ENCODE measurements at places on chromosomes 7 and 10.
A peak's percentile ranks its signal among the peaks of the same experiment; 100 is the strongest.

- no peak for DNase-seq
Measured at GRCh38 chr10:77165445-77166208, 472.0 kb downstream of the KCNMA1 start.

- DNase-seq, result peak; percentile 62
Measured at GRCh38 chr10:131802156-131802915, 98.5 kb upstream of the PPP2R2D start.

DNA sequence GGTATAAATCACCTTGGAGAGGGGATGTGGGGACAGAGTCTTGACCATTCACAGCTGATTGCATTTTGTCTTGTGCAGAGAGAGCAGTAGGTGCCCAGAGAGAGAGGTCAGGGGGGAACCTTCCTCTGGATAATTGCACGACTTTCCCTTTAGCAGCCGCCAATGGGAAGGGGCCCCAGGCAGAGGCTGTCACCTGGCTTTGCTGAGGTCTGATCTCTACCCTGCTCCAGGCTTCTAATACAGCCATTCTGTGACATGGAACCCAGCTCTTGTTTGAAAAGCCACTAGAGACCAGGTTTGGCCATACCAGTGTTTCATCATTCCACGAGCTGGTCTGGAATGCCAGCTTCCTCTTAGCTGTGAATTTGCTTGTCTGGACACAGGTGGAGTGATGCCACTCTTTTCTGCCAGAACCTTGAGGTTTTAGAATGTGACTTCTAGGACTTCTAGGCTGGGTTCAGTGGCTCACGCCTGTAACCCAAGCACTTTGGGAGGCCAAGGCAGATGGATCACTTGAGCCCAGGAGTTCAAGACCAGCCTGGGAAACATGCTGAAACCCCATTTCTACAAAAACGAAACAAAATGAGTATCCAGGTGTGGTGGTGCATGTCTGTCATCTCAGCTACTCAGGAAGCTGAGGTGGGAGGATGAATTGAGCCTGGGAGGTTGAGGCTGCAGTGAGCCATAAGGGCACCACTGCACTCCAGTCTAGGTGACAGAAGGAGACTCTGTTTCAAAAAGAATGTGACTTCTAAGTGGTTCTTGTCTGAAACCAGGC, 159.9 kb downstream of the CAMK1D start:
- no peak for DNase-seq

GRCh38 chr7:24975172-24975571, 4.8 kb downstream of the OSBPL3 start:
- DNase-seq, result no peak

GRCh38 chr10:131210181-131210580, 101.3 kb downstream of the TCERG1L start:
- peak; percentile 39 for DNase-seq

- no peak for DNase-seq
Measured at GRCh38 chr10:95864906-95865813, 42.6 kb upstream of the CC2D2B start.

GRCh38 chr7:111801277-111801676, 239.0 kb upstream of the IMMP2L start:
- DNase-seq, result no peak

DNA sequence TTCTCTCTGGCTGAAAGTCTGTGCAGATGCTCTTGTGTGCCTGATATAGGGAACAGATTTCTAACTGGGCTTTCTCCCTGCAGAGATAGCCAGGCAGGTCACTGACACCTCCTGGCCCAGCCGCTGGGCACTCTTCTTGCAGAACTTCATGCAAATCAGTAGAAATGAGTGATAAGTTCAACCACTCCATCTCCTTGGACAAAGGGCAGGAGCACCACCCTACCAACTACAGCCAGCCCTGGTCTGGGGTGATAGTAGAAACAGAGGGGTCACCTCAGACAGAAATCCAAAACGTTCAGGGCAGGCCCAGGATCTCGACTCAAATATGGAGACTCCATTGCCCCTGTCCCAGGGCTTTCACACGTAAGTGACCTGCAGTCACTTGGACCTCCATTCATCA, 917.8 kb upstream of the ZNF722 start:
- DNase-seq, result no peak

- no peak for DNase-seq
Measured at GRCh38 chr10:35466661-35467060, 130.4 kb downstream of the CCNY start.

GRCh38 chr7:149325248-149325647, 63.3 kb downstream of the ZNF783 start:
- DNase-seq, result no peak

GRCh38 chr7:108143658-108144420, 13.7 kb upstream of the LAMB4 start:
- DNase-seq, result no peak

DNA sequence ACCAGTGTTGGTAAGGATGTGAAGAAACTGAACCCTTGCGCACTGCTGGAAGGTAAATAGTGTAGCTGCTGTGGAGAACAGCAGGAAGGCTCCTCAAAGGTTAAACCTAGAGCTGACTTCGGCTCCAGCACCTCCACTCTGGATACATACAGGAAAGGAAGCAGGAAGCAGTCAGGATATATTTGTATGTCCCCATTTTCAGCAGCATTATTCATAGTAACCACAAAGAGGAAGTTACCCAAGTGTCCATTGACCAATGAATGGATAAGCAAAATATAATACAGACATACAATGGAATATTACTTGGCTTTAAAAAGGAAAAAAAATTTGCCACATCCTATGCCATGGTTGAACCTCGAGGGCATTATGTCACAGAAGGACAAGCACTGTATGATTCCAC, 15.0 kb downstream of the RET start:
- no peak for DNase-seq

GRCh38 chr10:86283466-86284287, 82.9 kb downstream of the GRID1 start:
- DNase-seq, result peak; percentile 41

DNA sequence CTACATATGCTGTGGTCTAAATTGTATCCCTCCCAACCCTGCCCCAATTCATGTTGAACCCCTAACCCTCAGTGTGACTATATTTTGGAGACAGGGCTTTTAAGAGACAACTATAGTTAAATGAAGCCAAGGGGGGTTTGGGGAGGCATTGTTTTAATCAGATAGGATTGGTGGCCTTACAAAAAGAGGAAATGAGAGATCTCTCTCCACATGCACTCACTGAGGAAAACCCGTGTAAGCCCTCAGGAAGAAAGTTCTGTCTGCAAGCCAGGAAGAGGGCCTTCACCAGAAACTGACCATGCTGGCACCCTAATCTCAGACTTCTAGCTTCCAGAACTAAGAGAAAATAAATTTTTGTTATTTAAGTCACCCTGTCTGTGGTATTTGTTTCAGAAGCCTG, 276.7 kb downstream of the KIF20B start:
- no peak for DNase-seq

- no peak for DNase-seq
Measured at GRCh38 chr10:51956822-51957221, 257.4 kb upstream of the CSTF2T start.

GRCh38 chr7:16811551-16811950, 6.8 kb upstream of the AGR2 start:
- no peak for DNase-seq

DNA sequence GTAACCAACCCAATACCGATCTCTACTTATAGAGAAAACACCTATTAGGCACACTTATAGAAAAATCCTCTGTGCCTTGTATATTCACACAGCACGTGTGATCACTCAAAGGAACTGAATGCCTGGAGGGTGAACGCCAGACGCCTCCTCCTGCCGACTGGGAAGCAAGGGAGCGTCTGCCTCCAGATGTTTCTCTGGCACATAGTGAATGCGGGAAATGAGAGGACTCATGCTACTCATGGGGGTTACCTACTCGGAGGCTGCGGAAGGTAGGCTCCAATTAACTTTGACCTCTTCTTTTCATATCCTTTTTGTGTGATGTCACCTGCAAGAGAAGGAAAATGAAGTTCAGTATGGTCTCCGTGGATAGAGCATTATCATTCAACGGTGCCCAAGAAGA, 203.3 kb downstream of the DIP2C start:
- DNase-seq, result peak; percentile 67

DNA sequence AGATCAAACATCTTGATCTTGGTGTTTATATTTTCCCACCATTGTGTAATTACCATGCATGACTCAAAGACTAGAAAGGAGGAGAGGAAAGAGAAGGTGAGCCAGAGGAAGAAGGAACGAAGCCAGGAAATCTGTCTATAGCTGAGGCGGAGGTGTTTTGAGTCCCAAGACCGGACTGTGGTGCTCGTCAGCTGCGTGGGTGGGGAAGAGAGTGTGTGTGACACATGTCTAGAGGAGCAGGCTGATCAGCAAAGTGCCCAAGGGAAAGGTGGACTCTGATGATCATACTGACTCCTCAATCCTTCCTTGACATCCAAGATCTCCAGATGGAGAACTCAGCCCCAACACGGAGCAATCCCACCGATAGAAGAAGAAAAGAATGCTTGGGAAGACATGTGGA, 189.5 kb upstream of the MINDY3 start:
- DNase-seq, result no peak

DNA sequence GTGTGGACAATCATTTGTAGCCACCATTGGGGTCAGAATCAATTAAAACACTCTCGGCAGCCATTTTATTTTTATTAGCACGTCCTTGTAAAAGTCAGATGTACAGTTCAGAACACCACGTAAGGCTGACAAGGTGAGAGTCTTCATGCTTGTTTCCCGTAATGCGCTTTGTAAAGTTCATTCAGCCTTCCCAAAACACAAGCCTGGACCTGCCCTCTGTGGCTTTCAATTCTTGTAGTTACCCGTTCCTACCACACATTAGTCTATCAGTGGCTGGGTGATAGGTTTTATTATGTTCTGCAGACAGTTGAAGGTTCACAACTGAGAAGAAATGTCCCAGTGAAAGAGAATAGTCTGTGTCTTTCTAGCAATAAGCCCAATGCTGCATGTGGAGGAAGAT, 35.4 kb downstream of the GAD2 start:
- no peak for DNase-seq

DNA sequence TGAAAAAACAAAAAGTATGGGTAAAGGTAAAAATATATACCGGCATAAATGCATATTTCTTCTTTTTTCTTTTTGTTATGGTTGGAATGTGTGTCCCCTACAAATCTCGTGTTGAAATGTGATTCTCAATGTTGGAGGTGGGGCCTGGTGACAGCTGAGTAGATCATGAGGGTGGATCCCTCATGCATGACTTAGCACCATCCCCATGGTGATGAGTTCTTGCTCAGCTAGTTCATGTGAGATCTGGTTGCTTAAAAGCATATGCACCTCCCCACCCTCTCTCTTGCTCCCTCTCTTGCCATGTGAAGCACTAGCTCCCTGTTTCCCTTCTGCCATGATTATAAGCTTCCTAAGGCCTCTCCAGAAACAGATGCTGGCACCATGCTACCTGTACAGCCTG, 93.3 kb downstream of the HYCC1 start:
- no peak for DNase-seq

DNA sequence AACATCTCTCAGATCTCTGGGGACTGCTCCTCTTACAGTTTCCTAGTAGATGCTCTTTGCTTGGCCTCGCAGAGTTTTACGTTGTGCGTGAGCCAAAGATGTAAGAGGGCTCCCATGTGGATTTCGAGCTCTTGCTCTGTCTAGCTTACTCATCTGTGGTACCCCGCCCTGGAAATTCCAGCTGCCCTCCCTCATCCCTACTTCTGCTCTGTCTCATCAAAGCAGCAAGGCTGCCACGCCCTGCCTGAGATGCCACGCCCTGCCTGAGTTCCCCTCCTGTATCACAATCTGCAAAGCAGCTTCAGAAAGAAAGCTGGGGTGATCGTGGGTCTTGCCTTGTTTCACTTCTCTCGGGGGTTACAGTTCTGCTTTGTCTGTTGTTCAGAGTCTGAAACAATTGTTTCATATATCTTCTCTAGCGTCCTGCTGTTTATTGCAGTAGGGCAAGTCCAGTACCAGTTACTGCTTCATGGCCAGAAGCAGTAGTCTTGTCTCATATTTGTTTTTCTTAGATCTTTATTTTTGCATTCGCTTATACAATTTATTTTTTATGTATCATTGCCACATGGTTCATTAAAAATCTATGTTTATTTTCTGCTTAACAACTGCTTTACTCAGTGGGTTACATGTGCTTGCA, 36.1 kb upstream of the CCNY start:
- DNase-seq, result no peak

DNA sequence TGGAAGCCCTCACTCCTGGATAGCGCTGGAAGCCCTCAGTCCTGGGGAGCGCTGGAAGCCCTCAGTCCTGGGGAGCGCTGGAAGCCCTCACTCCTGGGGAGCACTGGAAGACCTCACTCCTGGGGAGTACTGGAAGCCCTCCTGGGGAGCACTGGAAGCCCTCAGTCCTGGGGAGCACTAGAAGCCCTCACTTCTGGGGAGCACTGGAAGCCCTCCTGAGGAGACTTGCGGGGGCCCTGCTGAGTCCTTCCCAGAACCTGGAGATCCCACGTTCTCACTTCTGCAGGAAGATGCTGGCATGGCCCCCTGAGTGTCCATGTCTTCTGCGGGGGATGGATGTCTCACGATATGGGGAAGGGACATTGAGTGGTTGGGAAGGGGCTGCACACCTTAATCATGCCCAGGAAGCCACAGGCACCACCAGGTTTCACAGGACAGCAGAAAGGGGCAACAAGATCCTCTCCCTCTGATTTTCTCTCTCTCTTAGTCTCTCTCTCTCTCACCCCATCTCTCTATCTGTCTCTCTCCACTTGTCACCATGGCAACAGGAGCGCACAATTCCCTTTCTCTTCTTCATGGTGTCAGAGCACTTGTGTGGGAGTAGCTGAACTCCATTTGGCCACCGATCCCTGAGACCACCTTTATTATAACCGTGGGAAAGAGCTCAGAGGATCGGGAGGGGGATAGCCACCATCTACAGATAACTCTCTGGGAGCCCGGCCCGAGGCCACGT, 267.0 kb downstream of the TCERG1L start:
- DNase-seq, result no peak

DNA sequence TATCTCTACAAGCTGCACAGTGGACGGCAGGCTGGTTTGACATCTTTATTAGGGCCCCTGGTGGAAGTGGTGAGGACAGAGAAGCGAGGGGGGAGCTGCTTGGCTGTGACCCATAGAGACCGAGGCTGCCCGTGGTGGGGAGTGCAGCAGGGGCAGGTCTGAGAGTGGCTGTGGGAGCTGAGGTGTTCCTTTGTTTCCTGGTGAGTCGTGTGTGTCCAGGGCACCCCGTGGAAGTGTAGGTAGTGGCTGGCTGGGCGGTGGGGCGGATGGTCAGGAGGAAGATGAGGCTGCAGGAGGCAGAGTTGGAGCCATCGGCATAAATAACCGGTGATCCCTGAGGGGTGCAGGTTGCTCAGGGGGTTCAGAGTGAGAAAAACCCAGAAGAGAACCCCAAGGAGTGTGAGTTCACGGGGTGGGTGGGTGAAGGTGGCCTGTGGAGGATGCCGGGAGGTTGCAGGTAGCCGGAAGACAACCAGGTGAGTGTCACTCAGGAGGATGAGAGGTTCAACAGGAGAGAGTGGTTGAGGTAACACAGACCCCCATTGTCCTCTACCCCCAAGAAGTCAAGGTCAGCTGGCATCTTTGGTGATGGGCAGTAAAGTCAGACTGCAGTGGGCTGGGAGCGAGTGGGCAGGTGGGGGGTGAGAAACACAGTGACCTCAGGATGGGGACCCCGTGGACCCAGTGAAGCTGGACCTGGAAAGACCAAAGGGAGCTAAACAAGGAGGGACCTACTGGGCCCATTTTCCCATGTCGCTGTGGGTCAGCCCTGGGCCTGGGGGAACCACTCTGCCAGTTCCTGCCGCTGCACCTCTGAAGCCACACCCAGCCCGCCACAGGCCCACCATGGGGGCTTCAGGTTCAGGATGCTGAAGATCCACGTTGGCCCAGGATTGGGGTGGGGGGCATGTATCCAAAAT, 7.8 kb downstream of the ATP6V0E2 start:
- no peak for DNase-seq
